Activated T-helper 1 cell treated with anti-CD3 and anti-CD28 coated beads, Interleukin-12 subunit alpha, Interleukin-12 subunit beta, Interleukin-2, Interleukin-4 antibody, amounts not matched to agents 30 ng/mL and 10 ng/mL and 1 ng/mL, durations not matched to agents 14 hours and 24 hours and 36 hours (primary cell): ENCODE measurements at places on chromosomes 5 and 9. TPM values are rescaled to one million over a fixed set of nuclear protein-coding genes. Genes with fewer than 3 reads are reported as not detected.

- no peak overlapping the region for H3K4me3 ChIP-seq
- no peaks in the 10 kb centered on the region for H3K27me3 ChIP-seq
- no peaks in the 10 kb centered on the region for H3K36me3 ChIP-seq
- no peaks in the 10 kb centered on the region for H3K4me1 ChIP-seq
- no peak overlapping the region for H3K27ac ChIP-seq
- no peak for DNase-seq
These were observed 46.4 kb downstream of the SEMA5A start for GRCh38 chr5:9499498-9499876.

DNA sequence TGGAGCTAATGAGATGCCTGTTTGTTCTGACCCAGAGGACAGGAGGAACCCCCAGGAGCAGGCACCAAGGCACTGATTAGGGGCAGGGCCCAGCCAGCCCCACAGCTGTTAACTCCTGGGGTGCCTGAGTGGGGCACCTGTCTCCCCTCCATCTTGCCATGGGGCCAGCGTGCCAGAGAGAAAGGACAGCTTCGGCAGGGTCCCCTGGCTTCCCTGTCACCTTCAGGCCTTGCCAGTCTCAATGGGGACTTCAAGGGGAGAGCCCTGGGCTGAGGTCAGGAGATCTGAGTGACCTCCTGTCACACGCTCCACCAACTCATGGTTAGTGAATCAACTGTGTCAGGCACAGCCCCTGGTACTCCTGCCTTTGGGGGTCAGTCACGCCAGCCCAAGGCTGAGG, 152.7 kb upstream of the MVB12B start:
- no peak overlapping the region for H3K4me3 ChIP-seq
- H3K27me3 ChIP-seq: peaks cover 7% of the 10 kb centered on the region
- no peaks in the 10 kb centered on the region for H3K36me3 ChIP-seq
- DNase-seq: no peak
- H3K27ac ChIP-seq: no peak overlapping the region
- H3K4me1 ChIP-seq: no peaks in the 10 kb centered on the region

- H3K27ac ChIP-seq: no peak overlapping the region
- no peaks in the 10 kb centered on the region for H3K36me3 ChIP-seq
- H3K4me3 ChIP-seq: no peak overlapping the region
- H3K4me1 ChIP-seq: no peaks in the 10 kb centered on the region
- peaks cover 21% of the 10 kb centered on the region for H3K27me3 ChIP-seq
- no peak for DNase-seq
These were observed 227.3 kb upstream of the DAB2 start for GRCh38 chr5:39652036-39652435.

GRCh38 chr9:105459336-105459735, 11.5 kb downstream of the FSD1L start:
- H3K4me1 ChIP-seq: no peaks in the 10 kb centered on the region
- H3K27me3 ChIP-seq: no peaks in the 10 kb centered on the region
- no peak for DNase-seq
- no peak overlapping the region for H3K27ac ChIP-seq
- H3K36me3 ChIP-seq: peaks cover 8% of the 10 kb centered on the region

DNA sequence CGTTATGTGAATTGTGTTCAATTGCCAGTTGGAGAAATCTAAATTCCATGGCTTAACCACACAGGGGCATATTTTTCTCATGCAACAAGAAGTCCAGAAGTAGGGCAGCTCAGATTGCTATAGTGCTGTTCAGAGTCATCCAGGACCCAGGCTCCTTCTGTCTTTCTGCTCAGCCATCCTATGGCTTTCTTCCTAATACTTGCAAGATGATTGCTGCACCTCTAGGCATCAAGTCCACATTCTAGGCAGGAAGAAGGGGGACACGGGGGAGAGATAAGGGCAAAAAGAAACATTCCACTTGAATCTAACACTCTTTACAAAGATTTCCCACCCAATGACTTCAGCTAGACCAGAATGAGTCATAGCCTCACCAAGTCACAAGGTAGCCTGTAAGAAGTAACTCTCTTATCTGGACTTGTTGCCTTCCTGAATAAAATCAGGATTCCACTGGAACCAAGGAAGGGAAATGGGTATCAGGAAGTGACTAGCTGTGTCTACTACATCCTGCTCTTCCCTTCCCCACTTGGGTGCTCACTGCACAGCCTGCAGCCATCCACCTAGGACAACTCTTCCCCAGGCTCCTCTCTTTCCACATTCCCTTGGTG, 5.3 kb downstream of the ERAP2 start:
- peak overlapping the region; percentile 89 for H3K27ac ChIP-seq
- H3K4me3 ChIP-seq: peak overlapping the region; percentile 81
- peaks cover 72% of the 10 kb centered on the region for H3K4me1 ChIP-seq
- peaks cover 65% of the 10 kb centered on the region for H3K36me3 ChIP-seq

GRCh38 chr5:81794226-81794625, 43.3 kb upstream of the SSBP2 start:
- no peak overlapping the region for H3K27ac ChIP-seq
- H3K4me3 ChIP-seq: no peak overlapping the region
- H3K36me3 ChIP-seq: no peaks in the 10 kb centered on the region
- no peak for DNase-seq
- no peaks in the 10 kb centered on the region for H3K4me1 ChIP-seq
- no peaks in the 10 kb centered on the region for H3K27me3 ChIP-seq

- no peak overlapping the region for H3K27ac ChIP-seq
- no peaks in the 10 kb centered on the region for H3K36me3 ChIP-seq
- H3K4me1 ChIP-seq: no peaks in the 10 kb centered on the region
- DNase-seq: no peak
- H3K4me3 ChIP-seq: no peak overlapping the region
- no peaks in the 10 kb centered on the region for H3K27me3 ChIP-seq
These were observed 330.4 kb upstream of the EDIL3 start for GRCh38 chr5:84715091-84715490.

TRIM7 gene
- total RNA-seq: 1.5 and 1.8 TPM in 2 replicates

NR2F1-AS1 gene
- not detected in 2 replicates for total RNA-seq

DNA sequence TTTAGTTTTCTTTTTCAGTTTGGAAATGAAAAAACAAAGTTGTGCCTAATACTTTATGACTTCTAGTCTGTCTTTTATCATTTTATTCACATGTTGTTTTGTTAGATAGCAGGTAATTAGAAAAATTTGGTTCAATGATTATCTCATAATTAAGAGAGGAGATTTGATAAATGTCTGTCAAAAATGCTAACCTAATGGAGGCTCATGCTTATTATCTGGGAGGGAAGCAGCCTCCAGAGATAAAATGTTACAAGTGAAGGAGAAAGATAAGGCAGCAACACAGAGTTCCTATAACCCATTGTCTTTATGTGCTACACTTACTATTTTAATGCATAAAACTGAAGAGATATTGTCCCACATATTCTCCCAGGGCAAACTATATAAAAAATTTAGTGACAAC, 53.5 kb downstream of the SLC27A6 start:
- H3K27ac ChIP-seq: no peak overlapping the region
- H3K4me3 ChIP-seq: no peak overlapping the region
- no peaks in the 10 kb centered on the region for H3K4me1 ChIP-seq
- no peaks in the 10 kb centered on the region for H3K36me3 ChIP-seq
- H3K27me3 ChIP-seq: peaks cover 3% of the 10 kb centered on the region
- DNase-seq: no peak

- DNase-seq: no peak
- H3K36me3 ChIP-seq: no peaks in the 10 kb centered on the region
- no peak overlapping the region for H3K4me3 ChIP-seq
- no peaks in the 10 kb centered on the region for H3K4me1 ChIP-seq
- no peak overlapping the region for H3K27ac ChIP-seq
These were observed 7.3 kb upstream of the MAN2A1 start for GRCh38 chr5:109682383-109682782.

DNA sequence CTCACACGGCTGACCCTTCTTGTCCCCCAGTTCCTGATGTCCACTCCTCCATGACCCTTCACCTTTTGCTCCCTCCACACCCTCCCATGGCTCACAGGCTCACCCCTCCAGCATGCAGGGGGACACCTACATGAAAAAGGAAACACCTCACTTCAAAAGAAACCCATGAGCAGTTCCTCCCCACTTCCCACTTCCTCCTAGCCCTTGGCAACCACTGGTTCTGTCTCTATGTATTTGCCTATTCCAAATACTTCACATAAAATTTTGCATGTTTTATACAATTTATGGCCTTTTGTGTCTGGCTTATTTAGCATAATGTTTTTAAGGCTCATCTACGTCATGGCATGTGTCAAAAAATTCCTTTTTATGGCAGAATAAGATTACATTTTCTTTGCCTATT, 100.2 kb upstream of the S1PR3 start:
- H3K27me3 ChIP-seq: peaks cover 2% of the 10 kb centered on the region
- no peaks in the 10 kb centered on the region for H3K36me3 ChIP-seq
- no peak overlapping the region for H3K4me3 ChIP-seq
- no peaks in the 10 kb centered on the region for H3K4me1 ChIP-seq

CCL21 gene
- total RNA-seq: not detected in 2 replicates

DDX41 gene
- total RNA-seq: 151 and 166 TPM in 2 replicates

GRCh38 chr9:33465096-33465495, 8.6 kb downstream of the NOL6 start:
- no peak overlapping the region for H3K27ac ChIP-seq
- H3K27me3 ChIP-seq: no peaks in the 10 kb centered on the region
- peaks cover 45% of the 10 kb centered on the region for H3K36me3 ChIP-seq
- no peak overlapping the region for H3K4me3 ChIP-seq
- DNase-seq: no peak

SPAG8 gene
- 0.66 and 1.0 TPM in 2 replicates for total RNA-seq

GRCh38 chr9:99172124-99173091, 49.3 kb downstream of the ALG2 start:
- peaks cover 8% of the 10 kb centered on the region for H3K27me3 ChIP-seq
- no peak overlapping the region for H3K4me3 ChIP-seq
- peaks cover 38% of the 10 kb centered on the region for H3K4me1 ChIP-seq
- H3K36me3 ChIP-seq: no peaks in the 10 kb centered on the region
- no peak overlapping the region for H3K27ac ChIP-seq
- DNase-seq: no peak

DNA sequence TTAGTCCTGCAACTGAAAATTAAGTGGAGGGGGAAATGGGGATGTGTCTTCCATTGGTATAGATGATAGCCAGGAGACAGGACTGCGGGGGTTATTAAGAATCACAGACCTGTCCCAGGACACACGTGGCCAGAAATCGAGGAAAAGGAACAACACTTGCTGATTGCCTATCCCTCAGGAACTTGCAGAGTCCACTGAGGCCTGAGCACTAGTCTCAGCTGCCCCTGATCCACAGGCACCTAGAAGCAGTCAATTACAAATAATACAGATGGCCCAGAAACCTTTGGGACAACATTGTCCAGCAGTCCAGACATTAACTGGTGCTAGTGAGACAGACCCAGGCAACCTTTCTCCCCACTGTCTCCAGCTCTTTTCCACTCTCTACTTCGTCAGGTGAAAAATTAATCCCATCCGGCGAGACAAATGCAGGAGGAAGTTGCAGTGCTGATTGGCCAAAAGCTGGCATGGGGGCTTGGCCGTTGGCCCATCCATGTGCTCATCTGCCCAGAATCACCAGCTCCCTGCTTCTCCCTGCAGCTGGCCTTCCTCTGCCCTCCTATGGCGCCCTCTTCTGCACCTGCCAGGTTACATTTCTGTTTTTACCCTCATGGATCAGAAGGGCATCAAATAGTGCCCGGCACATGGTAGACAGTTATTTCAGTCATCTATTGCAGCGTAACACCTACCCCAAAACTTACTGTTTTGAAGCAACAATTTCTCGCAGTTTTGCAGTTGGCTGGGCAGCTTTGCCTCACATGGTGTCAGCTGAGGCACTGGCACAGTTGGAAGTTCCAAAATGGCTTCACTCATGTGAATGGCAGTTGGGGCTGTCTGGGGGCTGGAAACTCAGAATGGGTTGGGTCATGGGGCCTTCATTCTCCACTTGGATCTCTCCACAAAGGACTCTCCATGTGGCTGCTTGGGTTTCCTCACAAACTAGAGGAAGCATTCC, 3.6 kb upstream of the B4GALT1 start:
- peaks cover 40% of the 10 kb centered on the region for H3K4me1 ChIP-seq
- H3K27me3 ChIP-seq: no peaks in the 10 kb centered on the region
- peaks cover 9% of the 10 kb centered on the region for H3K36me3 ChIP-seq
- H3K4me3 ChIP-seq: peak overlapping the region; percentile 6

- no peak for DNase-seq
- H3K4me3 ChIP-seq: no peak overlapping the region
- peaks cover 67% of the 10 kb centered on the region for H3K4me1 ChIP-seq
- H3K27ac ChIP-seq: no peak overlapping the region
These were observed 59.3 kb downstream of the AHRR start for GRCh38 chr5:380701-381309.

LHFPL2 gene
- total RNA-seq: 0.08 and 0.47 TPM in 2 replicates

DNA sequence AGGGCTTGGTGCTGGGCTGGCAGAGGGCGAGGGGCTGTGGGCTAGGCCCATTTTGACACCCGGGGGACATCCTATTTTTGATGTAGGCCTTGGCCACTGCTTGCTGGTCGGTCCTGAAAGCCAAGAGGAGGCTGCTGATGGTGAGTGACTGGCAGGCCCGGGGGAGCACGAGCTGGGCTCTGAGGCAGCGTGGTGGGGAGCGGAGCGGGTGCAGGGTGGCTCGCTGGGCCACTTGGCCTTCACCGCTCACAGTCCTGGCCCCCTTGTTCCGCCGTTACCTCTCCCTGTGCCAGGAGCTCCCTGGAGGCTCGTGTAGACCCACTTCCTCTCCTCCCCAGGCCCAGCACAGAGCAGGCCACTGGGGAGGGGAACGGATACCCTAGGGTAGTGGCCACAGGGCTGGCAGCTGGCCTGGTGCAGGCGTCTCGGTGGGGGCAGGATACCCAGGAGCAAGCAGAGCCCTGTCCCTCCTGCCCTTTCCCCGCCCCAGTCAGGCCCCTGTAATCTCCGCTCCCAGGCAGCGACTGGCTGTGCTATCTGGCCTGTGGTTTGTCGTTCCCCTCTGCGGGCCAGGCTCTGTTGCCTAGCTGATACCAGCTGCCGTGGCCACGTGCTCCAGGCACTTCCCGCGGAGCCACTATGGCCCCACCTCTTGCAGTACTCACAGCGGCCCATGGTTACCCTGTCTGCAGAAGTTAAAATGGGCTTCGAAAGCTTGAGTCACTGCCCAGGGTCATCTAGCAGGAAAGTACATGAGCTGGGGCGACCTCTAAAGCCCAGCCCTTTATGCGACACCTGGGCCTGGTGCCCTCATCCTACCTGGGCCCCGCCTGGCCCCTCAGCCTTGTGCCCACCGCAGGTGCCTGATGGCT, 11.7 kb upstream of the DOLPP1 start:
- H3K27ac ChIP-seq: peak overlapping the region; percentile 81
- peaks cover 12% of the 10 kb centered on the region for H3K36me3 ChIP-seq
- H3K27me3 ChIP-seq: no peaks in the 10 kb centered on the region
- H3K4me1 ChIP-seq: peaks cover 12% of the 10 kb centered on the region
- peak; percentile 17 for DNase-seq
